ENCODE measurements at places on chromosomes 11 and 22.

- DNase-seq: peak; percentile 4
Observed at GRCh38 chr11:31106968-31107576, 262.5 kb downstream of the DCDC1 start.

DNA sequence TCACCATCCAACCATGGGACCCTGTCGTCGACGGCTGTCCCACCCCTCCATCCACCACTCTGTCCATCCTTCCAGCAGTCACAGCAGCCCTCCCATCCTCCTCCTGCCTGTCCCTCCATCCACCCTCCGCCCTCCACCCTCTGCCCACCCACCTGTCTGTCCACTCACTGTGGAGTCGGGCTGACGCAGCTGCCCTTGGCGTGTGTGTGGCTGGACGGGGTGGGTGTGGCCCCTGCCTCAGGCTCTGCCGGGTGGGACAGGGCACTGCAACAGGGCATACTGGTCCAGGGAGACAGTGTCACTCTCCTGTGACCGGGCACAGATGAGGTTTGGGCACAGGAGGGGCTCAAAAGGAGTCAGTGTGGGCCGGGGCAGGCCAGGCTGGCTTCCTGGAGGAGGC is 1.9 kb downstream of the PKP3 start:
- no peak for DNase-seq

GRCh38 chr11:123143921-123144320 is 51.1 kb downstream of the CLMP start:
- DNase-seq: no peak

GRCh38 chr11:45918962-45919675 is 1.4 kb upstream of the PEX16 start:
- DNase-seq: no peak

DNA sequence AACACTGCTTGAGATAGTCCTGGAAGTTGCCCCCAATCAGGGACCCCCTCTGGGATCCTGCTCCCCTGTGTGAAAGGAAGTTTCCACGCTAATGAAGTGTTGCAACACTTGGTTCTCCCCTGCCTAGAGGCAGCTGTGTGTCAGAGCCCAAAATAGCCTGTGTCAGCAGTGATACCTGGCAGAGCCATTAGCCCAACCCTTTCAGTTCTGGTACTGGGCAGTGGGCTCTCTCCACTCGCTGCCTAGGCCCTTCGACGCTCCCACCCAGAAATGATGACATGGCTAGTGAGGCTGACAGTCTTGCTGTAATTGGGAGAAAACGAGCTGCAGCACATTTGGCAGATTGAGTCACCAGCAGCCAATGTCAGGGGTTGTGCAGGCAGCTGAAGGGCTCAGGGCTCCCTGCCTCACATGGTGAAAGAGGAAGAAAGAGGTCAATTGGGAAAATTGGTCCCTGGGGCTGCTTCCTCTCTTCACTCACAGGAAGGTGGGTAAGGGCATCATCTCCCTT is 1.4 kb upstream of the NXF1 start:
- no peak for DNase-seq

GRCh38 chr11:121311373-121311772 is 18.8 kb downstream of the SC5D start:
- no peak for DNase-seq

DNA sequence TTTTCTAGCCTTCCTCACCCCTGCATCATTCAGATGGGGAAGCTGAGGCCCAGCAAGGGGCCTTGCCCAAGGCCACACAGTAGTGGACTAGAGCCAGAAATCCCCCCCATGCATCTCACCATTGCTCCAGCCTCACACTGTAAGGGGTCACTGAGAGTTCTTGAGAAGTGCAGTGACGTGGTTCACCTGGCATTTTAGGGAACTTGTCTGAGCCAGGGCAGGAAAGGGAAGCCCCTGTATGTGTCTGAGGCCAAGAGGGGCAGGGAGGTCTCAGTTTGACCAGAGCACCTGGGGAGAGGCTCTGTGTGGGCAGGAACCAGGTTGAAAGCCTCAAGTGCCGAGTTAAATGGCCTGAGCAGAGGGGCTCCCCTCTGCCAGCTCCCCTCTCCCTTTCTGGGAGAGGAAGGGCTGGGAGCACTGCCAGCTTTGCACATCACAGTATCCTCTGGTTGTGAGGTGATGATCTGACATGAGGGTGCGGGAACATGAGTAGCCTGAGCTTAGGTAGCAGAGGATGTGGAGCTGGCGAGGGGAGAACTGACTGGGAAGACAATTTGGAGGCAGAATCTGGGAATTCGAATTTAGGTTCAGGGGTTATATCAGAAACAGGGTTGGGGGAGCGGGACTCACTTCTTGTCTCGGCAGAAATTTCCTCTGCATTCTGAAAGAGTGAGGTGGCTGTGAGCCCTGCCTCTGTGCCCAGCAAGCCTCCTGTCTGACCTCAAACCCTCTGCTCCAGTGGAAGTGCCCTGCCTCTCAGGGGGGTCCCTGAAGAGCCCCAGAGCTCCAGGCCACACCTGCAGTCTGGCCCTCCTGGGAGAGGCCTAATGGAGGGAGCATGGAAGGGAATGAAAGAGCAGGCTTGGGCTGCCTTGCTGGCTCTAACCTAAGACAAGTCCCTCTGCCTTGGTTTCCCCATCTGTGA is 14.6 kb downstream of the ARHGEF17 start:
- no peak for DNase-seq

DNA sequence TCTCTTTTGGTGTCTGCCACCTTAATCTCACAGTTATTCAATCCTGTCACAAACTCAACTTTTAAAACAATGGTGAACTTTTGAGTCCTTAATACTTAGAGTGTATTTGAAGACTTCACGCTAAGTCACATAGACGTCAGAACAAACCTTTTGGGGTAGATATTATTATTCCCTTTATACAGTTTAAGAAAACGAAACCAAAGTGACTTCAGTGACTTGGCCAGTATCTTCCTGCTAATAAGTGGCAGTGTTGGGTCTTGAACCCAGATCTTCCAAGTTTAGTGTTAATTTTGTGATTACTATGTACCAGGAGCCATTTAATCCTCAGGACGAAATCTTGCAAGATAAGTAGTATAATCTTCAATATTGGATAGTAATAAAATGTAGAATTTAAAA is 691 bp downstream of the CEP295 start:
- no peak for DNase-seq

DNA sequence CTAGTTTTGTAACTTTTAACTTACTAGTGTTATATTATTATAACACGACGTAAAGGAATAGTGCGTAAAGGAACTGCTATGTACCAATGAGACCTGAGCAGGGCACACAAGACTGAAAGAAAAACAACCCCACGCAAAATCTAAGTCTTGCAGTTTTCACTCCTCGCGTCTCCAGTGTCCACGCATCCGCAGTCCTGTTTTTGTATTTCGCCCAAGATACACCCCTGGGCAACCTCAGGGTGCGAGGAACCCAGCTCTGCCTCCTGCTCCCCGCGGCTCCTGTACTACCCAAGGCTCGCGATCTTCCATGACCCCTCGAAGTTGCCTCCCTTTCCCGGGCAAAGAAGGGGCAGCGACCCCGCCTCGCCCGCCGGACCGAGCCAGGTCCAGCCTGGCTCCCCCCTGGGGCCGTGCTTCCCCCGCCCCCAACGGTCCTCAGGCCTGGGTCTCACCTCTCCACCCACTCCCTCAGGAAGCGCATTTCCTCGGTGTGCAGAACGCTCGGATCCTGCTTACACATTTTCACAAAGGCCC is 393 bp downstream of the ST13 start:
- DNase-seq: peak; percentile 31

GRCh38 chr11:74325649-74326645 is 14.5 kb upstream of the P4HA3 start:
- no peak for DNase-seq

GRCh38 chr11:109390752-109391151 is 31.2 kb upstream of the C11orf87 start:
- no peak for DNase-seq

GRCh38 chr22:39486951-39487825 is 14.9 kb upstream of the MIEF1 start:
- no peak for DNase-seq

DNA sequence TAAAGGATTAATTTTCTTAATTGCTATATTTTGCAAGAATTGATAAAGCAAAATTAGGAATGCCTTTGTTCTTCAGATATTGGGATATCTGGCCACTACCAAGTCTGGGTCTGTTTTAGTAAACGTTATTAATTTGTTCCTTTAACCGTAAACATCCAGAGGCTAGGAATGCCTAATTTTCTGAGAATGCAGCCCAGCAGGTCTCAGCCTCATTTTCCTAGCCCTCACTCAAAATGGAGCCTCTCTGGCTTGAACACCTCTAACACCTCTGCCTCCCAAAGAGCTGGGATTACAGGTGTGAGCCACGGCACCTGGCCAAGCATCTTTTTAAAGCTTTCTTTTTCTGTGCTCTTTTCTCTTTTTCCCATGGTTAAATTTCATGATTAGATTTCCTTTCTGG is 18.4 kb downstream of the TMEM135 start:
- no peak for DNase-seq

DNA sequence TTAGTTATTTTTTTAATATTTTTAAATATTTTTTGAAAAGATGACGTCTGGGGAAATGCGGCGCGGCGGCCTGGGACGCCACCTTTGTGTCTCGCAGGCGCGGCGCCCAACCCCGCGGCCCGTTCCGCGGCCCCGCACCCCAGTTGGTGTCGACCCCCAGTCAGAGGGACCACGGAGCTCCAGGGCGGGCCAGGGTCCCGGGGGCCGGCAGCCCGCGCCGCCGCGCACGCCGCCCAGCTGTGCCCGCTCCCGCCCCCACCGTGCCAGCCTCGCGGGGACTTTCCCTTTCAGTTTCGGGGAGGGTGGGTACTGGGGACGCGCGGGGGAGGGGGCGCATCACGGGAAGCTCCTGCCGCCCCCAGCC is 1.6 kb downstream of the CCND1 start:
- no peak for DNase-seq

- peak; percentile 47 for DNase-seq
Observed at GRCh38 chr22:46053563-46054090, 76.7 kb upstream of the WNT7B start.

GRCh38 chr22:32987081-32987631 is 71.0 kb downstream of the SYN3 start:
- no peak for DNase-seq

DNA sequence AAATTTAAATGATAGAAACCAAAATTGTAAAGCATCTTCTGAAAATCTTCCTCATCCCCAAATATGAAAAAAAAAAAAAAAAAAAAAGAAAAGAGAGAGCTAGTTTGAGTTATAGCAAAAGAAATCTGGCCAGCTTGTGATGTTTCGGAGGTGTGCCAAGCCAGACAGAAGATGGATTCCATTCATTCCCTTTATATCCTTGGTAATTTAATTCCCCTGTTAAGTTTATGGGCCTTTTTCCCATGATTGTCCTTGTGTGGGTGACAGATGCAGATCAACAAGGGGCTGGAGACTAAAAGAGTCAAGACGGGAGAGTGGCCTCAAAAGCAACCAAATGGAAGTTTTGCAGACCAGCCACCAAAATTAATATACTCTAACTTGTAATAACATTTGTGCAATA is 47.6 kb upstream of the PARVA start:
- DNase-seq: no peak

- no peak for DNase-seq
Observed at GRCh38 chr11:94154095-94154856, 25.6 kb downstream of the PANX1 start.

- no peak for DNase-seq
Observed at GRCh38 chr22:22976033-22976922, 88.7 kb downstream of the IGLL5 start.

GRCh38 chr22:46604306-46604690 is 15.9 kb upstream of the GRAMD4 start:
- no peak for DNase-seq

DNA sequence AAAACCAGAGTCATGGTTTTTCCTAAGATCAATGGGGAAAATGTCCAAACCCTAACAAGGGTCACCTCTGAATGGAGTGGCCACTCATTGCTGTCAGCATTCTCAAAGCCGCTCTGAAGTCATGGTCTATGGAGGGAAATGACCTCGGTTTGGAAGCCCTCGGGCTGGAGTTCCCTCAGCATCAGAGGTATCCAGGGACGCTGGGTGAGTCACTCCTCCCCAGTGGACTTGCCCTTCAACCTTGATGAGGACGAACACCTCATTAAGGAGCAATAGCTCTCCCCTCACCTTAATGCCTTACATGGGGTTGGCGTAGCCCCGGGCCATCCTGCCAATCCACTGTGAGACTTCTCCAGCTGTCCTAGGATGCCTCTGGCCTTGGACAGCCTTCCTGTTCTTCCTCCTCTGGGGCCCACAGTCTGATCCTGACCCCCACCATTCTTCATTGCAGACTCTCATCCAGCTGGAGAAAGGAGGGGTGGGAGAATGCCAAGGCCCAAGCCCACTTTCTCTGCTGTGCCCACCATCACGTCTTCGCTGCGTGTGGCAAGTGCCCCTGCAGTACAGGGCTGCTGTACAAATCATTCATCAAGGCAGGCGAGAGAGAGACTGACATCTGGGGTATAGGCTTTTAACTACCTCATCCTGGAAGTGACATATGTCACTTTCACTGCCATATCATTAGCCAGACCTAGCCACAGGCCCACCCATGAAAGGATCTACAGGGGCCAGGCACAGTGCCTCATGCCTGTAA is 25.4 kb upstream of the MYH9 start:
- no peak for DNase-seq

DNA sequence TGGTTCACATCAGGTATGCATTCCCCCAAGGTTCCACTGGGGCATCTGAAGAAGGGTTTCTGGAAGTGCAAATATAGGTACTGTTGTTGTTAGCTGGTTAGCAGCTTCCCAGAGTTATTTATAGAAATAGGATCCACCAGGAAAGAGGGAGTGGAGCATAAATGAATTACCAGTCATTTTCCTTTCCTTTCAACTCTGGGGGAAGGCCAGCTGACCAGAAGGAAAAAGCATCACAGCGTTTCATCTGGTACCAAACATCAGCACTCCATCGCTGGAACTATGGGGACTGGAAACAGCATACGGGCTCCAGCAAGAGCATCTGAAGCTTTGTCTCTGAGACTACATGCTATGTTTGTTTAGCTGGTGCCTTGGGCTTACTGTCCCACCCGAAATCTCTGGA is 378.2 kb upstream of the NARS2 start:
- DNase-seq: no peak

DNA sequence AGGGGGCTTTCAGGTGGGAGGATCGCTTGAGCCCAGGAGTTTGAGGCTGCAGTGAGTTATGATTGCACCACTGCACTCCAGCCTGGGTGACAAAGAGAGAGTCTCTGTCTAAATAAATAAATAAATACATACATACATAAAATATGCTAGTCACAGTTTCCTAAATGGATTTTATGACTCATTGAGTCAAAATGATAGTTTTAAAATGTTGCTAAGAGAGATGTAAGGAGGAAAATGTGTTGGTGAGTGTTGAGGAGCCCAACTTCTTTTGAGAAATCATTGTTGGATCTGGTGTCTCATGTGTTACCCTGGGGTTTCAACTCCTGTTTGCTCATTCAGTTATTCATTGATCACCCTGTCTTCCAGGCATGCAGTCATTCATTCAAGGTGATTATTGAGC is 21.0 kb downstream of the PARVB start:
- no peak for DNase-seq

GRCh38 chr11:68667511-68668500 is 16.5 kb upstream of the GAL start:
- no peak for DNase-seq

- peak; percentile 31 for DNase-seq
Observed at GRCh38 chr22:43110927-43111623, 525 bp downstream of the BIK start.
